DND-41 (cell line): ENCODE measurements at places on chromosomes 1 and 21.

DNA sequence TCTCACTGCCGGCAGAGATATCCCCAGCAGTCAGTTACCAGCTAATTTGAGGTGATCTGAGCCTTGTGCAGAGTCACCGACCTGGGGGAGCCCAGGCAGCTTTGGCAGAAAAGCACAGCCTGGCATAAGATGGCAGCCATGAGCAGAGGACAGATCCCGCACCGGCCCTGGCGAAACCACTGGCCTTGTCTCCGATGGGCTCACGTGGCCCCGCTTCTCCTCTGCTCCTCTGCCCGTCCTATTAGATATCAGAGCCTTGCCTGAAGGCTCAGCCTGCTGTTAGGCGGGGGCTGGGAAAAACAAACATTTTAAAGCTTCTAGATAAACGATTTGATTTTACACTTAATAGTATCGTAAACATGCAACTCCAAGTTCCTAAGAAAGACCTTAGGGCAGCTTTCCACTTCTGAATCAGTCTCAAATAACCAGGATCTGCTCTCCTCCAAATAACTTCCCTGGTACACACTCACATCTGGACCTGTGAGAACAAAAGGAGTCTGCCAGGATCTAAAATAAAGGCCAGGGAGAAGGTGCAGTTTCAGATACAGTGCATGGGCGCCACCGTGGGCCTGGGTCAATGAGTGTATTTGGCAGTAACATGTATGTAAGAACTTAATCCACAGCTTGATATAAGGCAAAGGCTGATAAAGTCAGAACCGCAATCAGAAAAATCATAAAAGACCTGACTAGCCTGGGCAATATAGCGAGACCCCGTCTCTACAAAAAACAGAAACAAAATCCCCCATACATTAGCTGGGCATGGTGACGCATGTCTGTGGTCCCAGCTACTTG is 10.0 kb downstream of the EDARADD start:
- no peak for DNase-seq
- H3K27ac ChIP-seq = no peak overlapping the region
- H3K27me3 ChIP-seq = peaks cover 3% of the 10 kb centered on the region

GRCh38 chr21:42277593-42277992 is 37.6 kb downstream of the TFF3 start:
- no peak for DNase-seq
- H3K4me3 ChIP-seq = no peak overlapping the region
- H3K36me3 ChIP-seq = peaks cover 89% of the 10 kb centered on the region
- no peaks in the 10 kb centered on the region for H3K27me3 ChIP-seq
- H3K4me1 ChIP-seq = no peaks in the 10 kb centered on the region

GRCh38 chr1:8104278-8105236 is 78.4 kb upstream of the ERRFI1 start:
- H3K4me3 ChIP-seq = no peak overlapping the region
- H3K27ac ChIP-seq = no peak overlapping the region
- H3K36me3 ChIP-seq = no peaks in the 10 kb centered on the region

- H3K36me3 ChIP-seq = no peaks in the 10 kb centered on the region
- H3K27me3 ChIP-seq = no peaks in the 10 kb centered on the region
- no peaks in the 10 kb centered on the region for H3K4me1 ChIP-seq
- no peak for DNase-seq
- H3K27ac ChIP-seq = no peak overlapping the region
- no peak overlapping the region for H3K4me3 ChIP-seq
Measured at GRCh38 chr1:247576514-247576913, 11.6 kb upstream of the OR2G2 start.

DNA sequence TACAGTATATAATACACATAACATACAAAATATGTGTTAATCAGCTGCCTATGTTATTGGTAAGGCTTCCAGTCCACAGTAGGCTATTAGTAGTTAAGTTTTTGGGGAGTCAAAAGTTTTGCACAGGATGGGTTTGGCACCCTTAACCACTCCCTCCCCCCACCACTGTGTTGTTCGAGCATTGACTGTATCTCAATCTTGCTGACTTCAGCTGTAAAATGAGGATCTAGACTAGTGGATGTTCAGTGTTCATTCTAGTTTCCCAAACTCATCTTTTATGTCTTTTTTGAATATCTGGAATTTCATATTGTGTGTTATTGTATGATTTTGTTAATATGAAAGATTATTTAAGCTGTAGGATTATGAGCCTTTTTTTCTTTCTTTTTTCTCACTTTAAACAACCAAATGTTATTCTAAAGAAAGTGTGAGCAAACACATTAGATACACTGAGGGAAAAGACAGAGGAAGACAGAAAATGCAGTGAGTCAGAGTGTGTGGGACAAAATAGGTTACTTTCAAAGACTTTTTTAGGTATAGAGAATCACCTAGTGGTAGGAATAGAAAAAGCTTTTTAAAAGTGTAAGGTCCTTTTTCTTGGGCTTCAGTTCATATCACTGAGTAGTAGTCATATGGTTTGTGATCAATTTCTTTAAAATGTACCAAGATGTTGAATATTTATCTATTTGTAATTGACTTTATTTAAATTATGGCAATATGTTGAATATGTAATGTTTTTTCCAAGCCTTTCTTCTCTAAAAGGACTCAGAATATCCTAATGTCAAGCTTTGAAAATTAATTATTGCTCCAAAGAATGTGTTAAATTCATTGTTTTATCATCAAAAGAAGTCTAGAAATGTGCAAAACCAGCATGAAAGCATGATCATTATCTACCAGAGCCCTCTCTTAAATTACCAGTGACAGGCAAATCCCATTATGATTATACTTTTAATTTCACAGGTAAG is 17.9 kb upstream of the CENPF start:
- H3K4me3 ChIP-seq = no peak overlapping the region
- peaks cover 5% of the 10 kb centered on the region; the same call in 1 of the 2 replicates for H3K4me1 ChIP-seq
- no peaks in the 10 kb centered on the region for H3K36me3 ChIP-seq
- H3K27ac ChIP-seq = no peak overlapping the region
- DNase-seq = no peak

- peak; percentile 59 for DNase-seq
- no peaks in the 10 kb centered on the region; the same call in 1 of the 2 replicates for H3K36me3 ChIP-seq
- H3K4me1 ChIP-seq = peaks cover 39% of the 10 kb centered on the region
- peak overlapping the region; percentile 81 for H3K27ac ChIP-seq
Measured at GRCh38 chr1:184753608-184754475, 816 bp downstream of the EDEM3 start.

DNA sequence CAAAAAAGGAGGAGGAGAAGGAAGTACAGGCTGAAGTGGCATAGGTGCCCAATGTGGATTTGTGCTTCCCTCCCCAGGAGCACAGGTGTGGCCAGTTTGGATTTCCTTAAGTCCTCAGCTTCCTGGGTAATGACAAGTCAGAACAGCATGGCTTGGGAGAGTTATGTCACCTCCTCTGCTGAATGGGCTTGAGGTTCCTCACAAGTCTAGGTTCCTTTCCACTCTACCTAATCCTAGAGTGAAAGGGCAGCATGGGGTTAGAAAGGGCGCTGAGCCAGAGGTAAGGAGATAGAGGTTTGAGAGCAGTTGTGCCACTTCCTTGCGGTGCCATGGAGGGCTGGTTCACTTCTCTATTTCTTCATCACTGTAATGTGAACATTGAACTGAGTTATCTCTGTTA is 35.5 kb upstream of the IL20 start:
- no peak overlapping the region for H3K27ac ChIP-seq
- H3K4me3 ChIP-seq = no peak overlapping the region
- no peaks in the 10 kb centered on the region for H3K36me3 ChIP-seq
- H3K4me1 ChIP-seq = no peaks in the 10 kb centered on the region
- no peaks in the 10 kb centered on the region for H3K27me3 ChIP-seq
